ENCODE measurements at places on chromosomes 7 and 10. TPM values are rescaled to one million over a fixed set of nuclear protein-coding genes. Genes with fewer than 3 reads are reported as not detected.

MRLN gene
- polyA plus RNA-seq = 2.8 TPM

AMZ1 gene
- polyA plus RNA-seq = 4.2 TPM

FGFBP3 gene
- polyA plus RNA-seq = 92.5 TPM

BMPER gene
- polyA plus RNA-seq = 26.4 TPM

ATP6V0A4 gene
- 2.6 TPM for polyA plus RNA-seq

ELFN1 gene
- polyA plus RNA-seq = 28.4 TPM
